ENCODE measurements at places on chromosomes 13 and 19.

DNA sequence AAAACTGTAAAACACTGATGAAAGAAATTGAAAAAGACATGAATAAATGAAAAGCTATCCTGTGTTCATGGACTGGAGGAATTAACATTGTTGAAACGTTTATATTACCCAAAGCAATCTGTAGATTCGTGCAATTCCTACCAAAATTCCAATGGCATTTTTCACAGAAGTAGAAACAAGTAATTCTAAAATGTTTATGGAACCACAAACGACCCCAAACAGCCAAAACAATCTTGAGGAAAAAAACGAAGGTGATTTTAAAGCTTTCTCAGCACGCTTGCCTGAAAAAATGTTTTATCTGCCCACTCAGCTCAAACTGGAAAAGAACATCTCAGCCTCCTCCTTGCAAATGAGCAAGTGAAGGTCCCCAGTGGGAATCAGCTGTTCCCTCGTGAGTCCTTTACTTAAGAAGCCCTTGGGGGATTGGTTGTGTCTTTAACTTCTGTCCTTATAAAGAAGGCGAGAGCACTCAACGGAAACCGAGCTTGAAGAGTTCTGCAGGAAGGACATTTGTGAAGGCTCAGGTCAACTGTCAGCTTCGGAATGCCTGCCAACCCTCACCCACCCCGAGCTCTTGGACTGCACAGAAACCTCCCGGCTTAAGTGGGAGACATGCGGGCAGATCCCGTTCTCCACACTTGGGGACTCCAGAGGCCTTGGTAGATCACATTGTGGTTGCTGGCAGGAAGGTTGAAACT is 256.0 kb upstream of the IRS2 start:
- DNase-seq, result no peak

GRCh38 chr13:21676611-21677021 is 5.7 kb downstream of the FGF9 start:
- no peak for DNase-seq

GRCh38 chr19:8174706-8175105 is 25.3 kb upstream of the FBN3 start:
- DNase-seq, result no peak

DNA sequence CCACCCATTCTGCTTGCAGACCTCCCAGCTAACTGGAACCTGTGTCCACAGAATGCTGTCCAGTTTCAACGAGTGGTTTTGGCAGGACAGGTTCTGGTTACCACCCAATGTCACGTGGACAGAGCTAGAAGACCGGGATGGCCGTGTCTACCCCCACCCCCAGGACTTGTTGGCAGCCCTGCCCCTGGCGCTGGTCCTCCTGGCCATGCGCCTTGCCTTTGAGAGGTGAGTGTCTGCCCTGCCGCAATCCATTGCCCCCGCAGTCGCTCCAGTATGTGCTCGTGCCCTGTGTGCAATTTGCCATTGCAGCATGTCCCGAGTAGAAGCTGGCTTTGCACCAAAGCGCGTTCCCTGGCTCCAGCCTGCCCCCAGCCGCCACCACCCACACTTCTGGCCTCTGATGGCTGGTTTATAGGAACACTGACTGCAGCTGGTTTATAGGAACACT is 41.9 kb downstream of the CERS4 start:
- no peak for DNase-seq

DNA sequence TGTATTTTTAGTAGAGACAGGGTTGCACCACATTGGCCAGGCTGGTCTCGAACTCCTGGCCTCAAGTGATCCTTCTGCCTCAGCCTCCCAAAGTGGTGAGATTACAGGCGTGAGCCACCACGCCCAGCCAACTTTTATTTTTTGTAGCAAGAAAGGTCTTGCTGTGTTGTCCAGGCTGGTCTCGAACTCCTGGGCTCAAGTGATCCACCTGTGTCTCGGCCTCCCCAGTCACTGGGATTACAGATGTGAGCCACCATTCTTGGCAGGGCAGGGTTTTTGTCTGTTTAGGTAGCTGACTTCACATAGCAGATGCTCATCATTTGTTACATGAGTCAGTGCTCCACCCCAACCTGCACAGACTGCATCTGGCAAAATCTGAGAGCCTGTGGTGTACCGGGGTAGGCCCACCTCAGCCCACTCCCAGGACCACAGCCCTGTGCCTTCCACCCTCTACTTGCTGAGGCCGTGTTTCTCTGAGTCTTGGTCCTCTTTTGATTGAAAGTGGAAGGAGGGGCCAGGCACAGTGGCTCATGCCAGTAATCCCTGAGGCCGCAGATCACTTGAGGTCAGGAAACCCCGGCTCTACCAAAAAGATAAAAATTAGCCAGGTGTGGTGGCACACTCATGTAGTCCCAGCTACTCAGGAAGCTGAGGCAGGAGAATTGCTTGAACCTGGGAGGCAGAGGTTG is 4.2 kb upstream of the TNPO2 start:
- DNase-seq, result no peak

DNA sequence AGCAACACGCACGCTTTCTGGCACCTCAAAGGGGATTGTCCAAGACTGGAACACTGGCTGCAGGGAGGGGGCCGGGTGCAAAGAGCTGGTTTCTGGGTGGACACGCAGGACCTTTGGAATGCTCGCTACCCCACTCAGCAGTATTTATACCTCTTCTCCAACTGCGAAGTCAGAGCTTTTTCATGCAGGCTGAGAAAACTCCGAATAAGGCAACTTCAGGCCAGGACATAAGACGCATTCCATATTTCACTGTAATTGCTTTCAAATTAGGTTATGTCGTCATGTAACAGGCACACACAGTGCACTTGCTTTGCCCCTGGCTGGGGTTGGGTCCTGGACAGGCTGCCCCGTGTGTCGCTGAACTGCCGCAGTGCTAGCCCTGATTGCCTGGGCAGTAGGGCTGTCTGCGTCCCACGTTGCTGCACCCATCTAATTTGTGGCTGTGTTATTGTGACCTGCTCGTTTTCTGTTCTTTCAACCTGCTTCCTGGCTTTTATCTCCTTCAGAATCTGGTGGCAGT is 44.5 kb downstream of the ACTN4 start:
- DNase-seq, result no peak

DNA sequence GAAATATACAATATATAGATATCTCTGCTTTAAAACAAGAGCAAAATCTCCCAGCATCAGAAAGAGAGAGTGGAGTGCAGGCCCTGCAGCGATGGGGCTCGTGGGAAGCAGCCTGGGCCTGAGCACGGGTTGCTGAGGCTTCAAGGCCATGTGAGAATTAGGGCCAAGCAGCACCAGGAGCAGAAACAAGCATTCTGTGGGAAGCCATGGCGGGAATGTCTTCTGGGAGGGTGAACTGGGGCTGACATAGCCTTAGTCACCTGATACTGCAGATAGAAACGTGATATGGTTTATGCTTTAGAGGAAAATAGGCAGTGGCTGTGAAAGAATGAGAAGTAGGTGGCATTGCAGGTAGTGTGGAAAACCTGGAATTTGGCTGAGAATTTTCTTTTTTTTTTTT is 472.3 kb downstream of the IRS2 start:
- DNase-seq, result no peak

GRCh38 chr13:99173606-99174005 is 27.0 kb upstream of the UBAC2 start:
- no peak for DNase-seq

GRCh38 chr19:55460670-55461258 is 678 bp downstream of the ISOC2 start:
- DNase-seq, result no peak

GRCh38 chr19:8320564-8321066 is 560 bp downstream of the NDUFA7 start:
- no peak for DNase-seq
